NK-92 treated with Interleukin-12 subunit alpha and Interleukin-12 subunit beta, amount 100 ng/mL, for 24 hours (cell line): ENCODE measurements at places on chromosomes 13 and 19.

GRCh38 chr13:67635754-67636153 lies 405.6 kb upstream of the PCDH9 start:
- DNase-seq, result no peak

DNA sequence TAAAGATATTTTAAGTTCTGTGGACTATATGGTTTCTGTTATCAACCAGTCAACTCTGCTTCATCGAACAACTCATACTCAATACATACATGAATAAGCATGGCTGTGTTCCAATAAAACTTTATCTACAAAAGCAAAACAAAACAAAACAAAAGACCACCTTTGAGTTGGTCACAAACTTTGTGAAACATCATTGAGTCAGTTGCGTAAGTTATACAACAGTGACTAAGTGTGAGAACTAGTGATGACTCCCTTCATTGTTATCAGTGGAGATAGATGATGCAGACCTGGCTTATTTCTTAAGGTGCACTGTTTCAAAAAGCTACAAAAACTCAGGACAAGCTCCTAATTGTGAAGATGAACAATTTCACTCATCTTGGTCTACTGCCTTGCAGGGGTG lies 14.5 kb upstream of the KLK4 start:
- no peak for DNase-seq

DNA sequence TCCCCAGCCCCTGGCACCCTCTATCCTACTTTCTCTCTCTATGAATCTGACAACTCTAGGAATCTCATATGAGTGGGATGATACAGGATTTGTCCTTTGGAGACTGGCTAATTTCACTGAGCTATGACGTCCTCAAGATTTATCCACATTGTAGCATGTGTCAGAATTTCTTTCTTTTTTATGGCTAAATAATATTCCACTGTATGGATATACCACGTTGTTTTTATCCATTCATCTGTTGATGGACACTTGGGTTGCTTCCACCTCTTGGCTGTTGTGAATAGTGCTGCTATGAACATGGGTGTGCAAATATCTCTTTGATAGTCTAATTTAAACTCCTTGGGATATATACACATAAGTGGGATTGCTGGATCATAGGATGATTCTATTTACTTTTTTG lies 24.0 kb upstream of the INSR start:
- no peak for DNase-seq

DNA sequence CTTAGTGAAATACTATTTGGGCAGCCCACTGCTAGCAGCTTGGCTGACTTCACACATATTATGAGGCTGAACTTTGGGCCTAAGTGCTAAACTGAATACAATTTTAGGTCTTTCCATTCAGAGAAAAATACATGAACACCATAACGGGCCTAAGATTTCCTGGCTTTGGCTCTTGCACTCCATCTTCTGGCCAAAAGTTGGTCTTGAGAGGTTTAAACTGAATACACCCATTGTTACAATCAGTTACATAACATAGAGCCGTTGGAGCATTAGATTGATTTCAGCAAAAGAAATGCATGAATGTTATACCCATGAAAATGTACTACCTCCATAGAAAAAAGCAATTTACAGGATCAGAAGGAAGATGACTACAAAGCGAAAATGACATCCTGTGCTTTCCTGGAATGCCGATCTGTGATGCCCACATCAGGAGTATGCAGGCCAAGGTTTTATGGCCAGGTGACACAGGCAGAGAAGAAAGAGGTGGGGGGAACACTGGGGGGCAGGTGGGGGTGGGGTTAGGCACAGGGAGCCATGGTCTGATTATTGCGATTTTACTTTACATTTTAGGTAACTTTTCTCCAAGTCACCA lies 11.1 kb upstream of the SHISA2 start:
- no peak for DNase-seq

DNA sequence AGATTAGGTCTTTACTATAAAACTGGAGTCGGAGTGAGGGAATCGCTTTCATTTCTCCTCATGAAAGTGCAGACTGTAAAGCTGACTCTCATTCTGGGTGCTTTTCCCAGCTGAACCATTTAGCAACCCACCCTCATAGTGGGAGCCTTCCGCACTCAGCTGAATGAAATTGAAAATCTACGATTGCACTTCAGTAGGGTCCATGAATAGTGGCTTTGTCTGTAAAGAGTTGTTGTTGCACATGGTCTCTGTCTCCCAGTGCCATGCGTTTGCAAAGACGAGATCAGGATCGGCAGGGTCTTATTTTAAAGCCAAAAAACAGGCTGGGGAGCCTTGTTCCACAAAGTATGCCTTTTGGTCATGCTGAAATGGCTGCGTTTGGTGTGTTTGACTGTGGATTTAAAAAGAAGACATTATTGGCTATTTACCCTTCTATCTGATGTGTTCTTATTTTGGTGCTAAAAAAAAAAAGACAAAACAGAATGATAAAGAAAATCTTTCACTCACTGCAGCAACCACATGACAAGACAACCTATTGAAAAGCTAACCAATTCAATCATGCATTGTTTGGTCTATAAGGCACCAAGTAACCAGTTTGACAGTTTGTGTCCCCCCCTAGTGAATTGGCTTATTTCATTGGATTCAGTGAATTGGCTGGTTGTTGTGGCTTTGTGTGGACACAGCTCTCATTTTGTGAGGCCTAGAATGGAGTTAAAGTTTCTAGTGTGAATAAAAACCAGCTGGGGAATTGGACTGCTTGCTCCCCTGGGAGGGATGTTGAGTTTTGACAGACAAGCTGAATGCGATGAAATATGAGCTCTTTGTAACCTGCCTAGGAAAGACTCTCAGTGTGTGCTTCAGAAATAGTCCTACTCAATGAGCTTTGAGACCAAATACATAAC lies 65.6 kb downstream of the ARHGAP35 start:
- DNase-seq, result no peak

GRCh38 chr19:4007836-4008539 lies 452 bp downstream of the PIAS4 start:
- DNase-seq, result no peak

- DNase-seq, result no peak
Measured at GRCh38 chr13:49776871-49777270, 15.6 kb downstream of the KPNA3 start.

DNA sequence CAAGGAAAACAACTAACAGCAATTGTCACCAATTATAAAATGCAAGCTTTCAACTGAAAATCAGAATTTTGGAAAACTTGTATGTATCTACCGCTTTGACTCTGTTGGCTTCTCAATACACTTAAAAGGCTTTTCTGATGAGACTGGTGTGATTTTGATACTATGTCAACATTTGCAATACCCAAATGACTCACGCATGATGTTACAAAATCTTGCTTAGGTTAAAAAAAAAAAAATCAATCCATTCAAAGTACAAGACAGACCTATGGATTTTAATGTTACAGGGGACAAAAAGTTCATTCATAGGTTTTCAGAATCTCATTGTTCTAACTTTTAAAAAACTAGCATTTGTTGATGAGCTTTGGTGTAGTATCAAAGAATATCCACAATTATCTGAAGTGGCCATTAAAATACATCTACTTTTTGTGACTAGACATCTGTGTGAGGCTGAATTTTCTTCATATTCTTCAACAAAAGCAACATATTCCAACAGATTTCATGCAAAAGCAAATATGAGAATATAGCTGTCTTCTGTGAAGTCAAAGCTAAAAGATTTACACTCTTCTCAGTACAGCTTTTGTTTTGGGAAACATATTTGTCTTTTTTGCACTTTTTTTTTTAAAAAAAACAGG lies 10.7 kb downstream of the ELF1 start:
- no peak for DNase-seq

GRCh38 chr13:77196052-77196618 lies 130.8 kb downstream of the MYCBP2 start:
- no peak for DNase-seq

DNA sequence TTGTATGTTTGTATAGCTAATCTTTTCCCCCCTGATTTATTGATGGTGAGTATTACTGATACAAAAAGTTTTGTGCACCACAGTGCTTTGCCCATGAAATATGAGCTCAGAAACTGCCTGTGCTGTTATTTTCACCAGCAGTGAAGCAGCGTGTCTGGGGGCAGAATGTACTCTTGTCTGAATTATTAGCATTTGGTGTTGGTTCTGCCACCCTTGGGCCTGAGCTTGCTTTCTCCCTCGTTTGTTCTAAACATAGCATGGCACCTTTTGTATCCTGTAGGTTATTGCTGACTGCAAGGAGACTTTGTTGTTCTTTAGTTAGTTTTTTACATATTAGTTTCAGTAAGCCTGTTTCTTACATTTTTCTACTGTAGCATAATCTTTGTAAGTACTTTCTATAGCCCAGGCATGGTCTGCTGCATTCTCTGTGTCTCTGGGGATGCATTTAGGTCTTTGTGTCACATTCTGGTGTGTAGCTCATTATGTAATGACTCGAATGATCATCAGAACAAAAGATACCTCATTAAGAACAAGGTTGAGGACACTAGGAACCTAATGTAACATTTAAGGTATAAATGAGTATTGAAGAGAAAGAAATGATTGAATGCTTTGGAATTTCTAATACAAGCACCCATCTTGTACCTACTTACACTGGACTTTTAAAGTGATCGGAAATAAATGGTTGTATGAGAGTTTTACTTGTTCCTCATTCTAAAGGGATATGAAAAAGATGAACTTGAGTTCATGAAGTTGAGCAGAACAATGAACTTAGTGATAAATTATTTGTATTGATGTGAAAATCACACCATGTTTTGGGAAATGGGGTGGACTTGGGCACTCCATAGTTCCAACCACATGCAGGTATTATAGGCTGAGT lies 50.3 kb upstream of the GPI start:
- DNase-seq, result no peak

DNA sequence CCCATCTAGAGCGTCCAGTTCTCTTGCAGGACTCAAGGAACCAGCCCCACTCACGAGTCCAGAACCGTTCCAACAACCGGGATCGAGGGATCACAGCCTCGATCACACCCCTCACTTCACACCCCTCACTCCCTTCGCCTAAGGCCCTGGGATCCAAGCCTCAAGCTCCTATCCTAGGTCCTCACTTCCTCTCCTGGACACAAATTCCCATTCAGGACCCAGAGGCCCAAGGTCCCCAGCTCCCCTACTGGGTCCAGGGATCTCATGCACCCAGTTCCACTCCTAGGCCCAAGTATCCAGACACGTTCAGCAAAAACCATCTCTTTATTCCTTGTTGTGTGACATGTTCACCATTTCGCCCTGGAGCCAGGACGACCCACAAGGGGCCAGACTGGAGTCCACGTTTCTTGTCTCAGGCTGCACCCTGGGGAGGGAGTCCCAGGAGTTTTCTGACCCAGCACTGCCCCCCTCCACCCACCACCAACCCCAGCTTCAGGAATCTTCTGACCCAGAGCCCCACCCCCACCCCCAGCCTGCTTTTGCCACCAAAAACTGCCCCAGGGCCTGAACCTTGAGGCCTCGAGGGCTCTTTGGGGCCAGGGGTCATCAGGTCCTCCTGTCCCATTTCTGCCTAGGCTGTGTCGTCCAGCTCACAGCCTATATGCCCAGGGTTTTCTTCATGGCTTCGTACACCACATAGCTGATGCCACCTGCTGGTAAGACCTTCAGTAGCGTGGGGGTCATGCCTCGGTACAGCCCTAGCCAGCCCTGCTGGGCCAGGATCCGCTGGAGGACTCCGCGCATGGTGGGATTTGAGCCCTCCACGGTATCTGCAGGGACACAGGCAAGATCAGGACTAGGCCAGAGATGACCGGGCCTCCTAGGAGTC lies 1.4 kb upstream of the KHSRP start:
- no peak for DNase-seq

DNA sequence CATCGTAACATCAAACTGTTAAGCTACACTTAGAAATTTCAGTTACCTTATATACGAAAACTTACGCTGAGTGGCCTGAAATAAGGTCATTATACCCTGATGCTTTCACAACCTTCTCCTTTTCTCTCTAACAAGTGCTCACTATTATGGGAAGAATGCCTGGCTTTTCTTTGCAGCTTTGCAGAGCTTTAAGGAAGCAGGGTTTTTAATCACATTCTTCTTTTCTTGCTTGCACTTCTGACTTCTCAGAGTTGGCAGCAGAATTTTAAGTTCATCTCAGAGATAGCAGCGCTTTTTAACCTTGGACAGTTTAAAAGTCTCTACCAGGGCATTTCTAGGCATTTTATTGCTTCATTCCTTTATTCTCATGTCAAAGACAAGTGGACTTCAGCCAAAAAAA lies 285.1 kb downstream of the SPRY2 start:
- DNase-seq, result no peak

DNA sequence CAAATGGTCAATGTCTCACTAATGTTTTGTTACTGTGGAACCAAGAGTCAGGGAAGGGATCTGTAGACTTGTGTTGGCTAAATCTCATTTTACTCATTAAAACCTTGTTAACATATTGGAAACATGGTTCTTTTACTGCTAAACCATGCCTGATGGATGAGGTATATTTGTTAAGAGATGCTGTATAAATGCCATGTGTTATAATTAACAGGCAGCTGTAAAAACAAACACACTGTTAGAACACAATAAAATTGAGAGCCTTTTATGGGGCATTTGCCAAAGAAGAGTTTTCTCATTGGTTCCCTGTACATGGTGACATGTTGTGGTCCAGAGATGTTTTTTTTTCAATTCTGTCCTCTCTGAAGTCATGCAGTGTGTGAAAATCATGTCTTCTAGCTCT lies 121.9 kb downstream of the ESD start:
- no peak for DNase-seq

DNA sequence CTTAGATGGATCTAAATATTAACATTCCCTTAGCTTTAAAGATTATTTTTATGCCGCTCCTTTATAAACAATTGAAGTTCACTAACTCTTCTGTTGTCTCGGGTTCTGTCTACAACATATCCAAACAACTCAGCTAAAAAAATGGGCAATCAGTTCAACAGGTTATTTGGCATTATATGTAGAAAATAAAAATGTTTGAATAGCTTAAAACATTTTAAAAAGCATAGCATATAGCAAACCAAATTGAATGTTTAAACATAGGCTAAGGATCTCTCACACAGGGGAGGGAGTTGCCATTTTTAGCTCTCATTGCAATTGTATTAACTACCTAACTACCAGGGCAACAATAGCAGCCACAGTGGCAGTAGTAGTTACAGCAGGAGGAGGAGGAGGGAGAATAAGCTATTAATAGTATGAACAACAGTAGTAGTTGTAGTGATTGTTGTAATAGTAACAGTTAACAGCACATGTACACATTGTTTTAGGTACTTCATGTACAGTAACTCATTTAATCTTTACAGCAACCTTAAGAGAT lies 404.2 kb downstream of the KCNRG start:
- DNase-seq, result no peak

GRCh38 chr13:34431827-34432581 lies 510.1 kb upstream of the NBEA start:
- no peak for DNase-seq

GRCh38 chr13:99828123-99828522 lies 143.4 kb downstream of the ZIC5 start:
- DNase-seq, result no peak

- peak; percentile 21 for DNase-seq
Measured at GRCh38 chr19:5170329-5170745, 170.3 kb downstream of the PTPRS start.

GRCh38 chr19:19531951-19532805 lies 3.5 kb downstream of the YJEFN3 start:
- DNase-seq, result no peak

GRCh38 chr19:3830621-3831589 lies 37.9 kb downstream of the ZFR2 start:
- DNase-seq, result no peak
